Mucosa of gallbladder (tissue), 1 donor: ENCODE measurements at places on chromosomes 4 and X. TPM values are rescaled to one million over a fixed set of nuclear protein-coding genes. Genes with fewer than 3 reads are reported as not detected.

DNA sequence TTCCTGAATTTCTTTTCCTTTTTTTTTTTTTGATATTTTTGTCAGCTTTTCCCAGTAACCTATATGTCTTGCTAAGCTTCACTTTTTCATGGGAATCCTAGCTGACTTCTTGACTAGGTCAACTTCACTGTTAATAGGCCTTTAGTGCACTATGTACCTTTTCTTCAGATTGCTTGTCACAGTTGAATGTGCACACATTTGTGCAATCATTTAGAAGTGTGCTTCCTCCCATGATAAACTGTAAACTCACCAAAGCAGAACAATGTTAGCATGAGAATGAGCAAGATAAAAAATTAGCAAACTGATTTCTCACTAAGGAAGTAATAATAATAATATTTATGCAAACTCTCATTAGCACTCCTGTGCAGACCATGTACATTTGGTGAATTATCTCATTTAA, 173.2 kb downstream of the PABPC4L start:
- no peak for DNase-seq

DNA sequence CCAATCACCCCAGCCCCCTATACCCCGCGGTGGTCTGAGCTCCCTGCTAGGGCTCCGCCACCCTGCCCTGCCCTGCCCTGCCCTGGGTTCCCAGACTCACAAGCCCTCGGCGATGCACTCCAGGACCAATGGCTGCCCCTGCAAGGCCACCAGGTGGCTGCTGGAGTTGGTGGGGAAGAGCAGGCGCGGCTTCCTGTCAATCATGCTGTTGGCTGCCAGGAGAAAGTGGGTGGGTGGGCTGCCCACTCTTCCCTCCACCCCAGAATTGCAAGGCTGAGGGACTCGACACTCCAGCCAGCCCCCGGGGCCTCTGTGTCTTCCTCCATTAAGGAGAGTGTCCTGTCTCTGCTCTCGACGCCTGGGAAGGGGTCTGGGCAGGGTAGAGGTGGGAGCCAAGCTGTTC, 15.7 kb downstream of the L1CAM start:
- no peak for DNase-seq

DNA sequence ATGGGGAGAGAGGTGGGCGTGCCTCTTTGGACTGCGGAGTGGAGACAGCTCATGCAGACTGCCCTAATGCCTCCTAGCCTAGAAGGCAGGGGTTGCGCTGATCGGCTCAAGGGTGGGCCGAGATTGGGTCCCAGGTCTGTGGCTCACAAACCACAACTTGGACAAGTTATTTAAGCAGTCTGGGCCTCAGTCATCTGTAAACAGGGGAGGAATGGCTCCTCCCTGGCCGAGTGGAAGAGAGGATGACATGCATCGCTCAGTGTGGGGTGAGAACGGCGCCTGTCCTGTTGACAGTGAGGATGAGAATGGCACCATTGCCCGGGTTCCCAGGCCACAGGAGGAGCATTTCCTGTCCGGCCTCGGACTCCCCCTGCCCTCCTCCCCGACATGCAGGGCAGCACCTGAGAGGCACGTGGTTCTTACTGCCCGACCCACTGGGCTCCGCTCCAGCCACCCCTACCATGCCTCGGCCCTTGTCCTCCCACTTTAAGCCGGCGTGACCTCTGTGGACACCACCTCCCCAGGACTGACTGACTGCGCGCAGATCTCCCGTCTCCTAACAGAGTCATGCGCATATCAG, 40.3 kb upstream of the GRPEL1 start:
- no peak for DNase-seq

GRCh38 chr4:128393101-128393704, 105.6 kb upstream of the PGRMC2 start:
- no peak for DNase-seq

- DNase-seq, result no peak
Observed at GRCh38 chrX:31217084-31217483, 145.2 kb upstream of the FTHL17 start.

DNA sequence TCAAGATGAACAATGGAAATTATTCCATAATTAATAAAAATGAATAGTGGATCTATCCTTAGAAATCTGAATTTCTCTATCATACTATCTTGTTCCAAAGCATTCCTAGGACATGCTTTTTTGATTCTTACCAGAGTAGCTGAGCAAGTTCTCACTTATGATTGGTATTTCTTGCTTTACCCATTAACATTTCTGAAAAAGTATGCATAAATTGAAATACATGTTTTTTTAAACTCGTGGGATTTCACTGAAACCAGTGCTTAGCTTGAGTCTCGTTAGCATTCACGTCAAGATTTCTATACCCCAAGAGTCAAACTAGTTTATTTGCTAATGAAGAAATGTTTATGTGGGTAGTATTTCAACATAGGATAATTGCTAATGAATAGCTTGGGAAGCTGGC, 89.0 kb downstream of the ELOVL6 start:
- no peak for DNase-seq

DNA sequence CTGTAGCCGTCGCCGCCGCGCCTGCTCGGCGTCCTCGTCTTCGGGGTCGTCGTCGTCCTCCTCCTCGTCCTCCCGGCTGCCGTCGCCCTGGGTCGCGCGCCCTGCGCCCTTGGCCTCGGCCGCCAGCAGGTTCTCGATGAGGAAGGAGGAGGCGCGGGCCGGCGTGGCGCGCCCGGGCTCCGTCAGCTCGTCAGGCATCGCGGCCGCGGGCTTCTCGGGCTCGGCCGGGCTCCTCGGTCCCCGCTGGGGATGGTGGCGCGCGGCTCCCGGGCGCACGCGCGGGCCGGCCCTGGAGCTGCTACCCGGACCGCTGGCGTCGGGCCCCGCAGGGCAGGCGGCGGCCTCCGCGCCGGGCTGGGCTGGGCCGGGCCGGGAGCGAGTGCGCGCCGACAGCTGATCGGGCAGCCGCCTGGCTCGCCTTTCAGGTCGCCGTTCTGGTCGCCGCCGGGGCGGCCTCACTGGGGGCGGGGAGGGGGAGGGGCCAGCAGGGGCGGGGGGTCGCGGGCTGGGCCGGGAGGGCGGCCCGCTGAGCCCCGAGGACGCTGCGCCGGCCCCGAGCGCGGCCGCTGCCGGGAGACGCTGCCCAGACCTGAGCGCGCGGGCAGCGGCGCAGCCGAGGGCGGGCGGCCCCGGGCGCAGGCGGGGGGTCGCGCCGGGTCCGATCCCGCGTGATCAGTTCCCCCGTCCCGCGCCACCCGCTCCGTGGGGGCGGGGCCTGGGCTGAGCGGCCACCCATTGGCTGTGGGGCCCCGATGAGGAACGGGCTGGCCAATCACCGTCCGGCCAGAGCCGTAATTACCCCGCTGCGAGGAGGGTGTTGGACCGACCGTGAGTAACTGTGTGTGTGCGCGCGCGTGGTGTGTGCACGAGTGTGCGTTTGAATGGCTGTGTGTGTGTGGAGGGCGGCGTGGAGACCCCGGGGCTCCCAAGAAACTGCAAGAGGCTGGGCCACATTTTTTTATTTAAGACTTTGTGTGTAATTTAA, at the start of gene HMX1:
TSS of gene HMX1 (minus strand) at position 423 of the 985 bp plus-strand sequence. CDS start at position 198, 225 bp downstream.
- DNase-seq, result no peak

- DNase-seq, result no peak
Observed at GRCh38 chrX:118631586-118631985, 95.8 kb upstream of the IL13RA1 start.

DNA sequence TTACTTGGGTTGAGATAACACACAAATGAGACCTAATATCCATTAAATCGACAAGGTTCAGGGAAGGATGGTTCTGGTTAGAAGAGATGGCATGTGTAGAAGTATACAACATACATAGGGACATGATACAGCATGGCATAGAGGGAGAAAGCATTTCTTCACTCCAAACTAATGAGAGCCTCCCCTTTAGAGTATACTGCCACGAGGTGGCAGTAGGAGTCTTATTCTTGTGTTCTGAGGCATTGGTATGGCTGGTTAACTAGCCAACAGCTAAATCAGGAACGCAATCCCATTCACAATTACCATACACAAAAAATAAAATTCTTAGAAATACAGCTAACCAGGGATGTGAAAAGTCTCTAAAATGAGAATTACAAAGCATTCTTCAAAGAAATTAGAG, 29.1 kb upstream of the TRO start:
- DNase-seq, result peak; percentile 42

- no peak for DNase-seq
Observed at GRCh38 chr4:147840838-147841738, 109.2 kb downstream of the ARHGAP10 start.

GRCh38 chr4:97394653-97395052, 748.6 kb downstream of the STPG2 start:
- no peak for DNase-seq

DNA sequence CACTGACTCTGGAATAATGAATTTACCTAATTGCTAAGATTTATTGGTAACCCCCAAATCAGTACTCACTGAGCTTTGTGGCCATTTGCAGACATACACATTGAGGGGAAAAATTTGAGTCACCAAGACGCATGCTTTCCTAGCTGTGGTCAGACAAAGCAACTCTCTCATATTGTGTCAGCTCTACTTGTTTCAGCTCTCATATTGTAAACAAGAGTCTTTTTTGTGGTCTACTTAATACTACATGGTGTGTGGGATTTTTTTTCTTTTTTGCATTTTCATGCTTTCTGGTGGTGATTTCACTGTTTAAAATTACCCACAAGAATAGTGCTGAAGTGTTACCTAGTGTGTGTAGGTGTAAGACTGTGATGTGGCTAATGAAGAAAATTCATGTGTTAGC, 428.2 kb upstream of the GALNT7 start:
- DNase-seq, result no peak

DNA sequence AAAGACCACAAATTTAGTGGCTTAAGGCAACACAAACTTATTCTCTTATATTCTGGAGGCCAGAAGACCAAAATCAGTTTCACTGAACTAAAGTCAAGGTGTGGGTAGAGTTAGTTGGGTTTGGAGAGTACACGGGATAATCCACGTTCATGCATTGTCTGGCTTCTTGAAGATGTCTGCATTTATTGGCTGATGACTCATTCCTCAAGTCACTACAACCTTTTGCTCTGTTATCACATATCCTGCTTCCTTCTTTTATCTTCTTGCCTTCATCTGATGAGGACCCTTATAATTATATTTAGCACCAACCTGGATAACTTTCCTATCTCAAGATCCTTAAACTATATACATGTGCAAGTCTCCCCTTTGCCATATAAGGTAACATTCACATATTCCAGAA, 590.0 kb downstream of the FSTL5 start:
- DNase-seq, result no peak

DNA sequence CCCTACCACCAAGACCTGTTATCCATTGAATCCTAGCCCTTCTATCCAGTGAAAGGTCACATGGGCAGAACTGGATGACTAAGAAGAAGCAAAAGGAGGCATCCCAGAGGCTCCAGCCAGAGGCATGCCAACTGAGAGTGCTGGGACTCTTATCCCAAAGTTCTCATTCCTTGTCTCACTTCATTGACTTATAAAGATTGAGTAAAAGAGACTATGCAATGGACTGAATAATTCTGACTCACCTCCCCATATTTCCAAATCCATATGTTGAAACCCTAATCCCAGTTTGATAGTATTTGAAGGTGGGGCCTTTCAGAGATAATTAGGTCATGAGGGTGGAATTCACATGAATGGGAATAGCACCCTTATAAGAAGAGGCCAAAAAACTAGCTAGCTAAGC, 131.4 kb downstream of the COL25A1 start:
- DNase-seq, result no peak

- no peak for DNase-seq
Observed at GRCh38 chrX:46354481-46354880, 190.7 kb downstream of the ZNF674 start.

DNA sequence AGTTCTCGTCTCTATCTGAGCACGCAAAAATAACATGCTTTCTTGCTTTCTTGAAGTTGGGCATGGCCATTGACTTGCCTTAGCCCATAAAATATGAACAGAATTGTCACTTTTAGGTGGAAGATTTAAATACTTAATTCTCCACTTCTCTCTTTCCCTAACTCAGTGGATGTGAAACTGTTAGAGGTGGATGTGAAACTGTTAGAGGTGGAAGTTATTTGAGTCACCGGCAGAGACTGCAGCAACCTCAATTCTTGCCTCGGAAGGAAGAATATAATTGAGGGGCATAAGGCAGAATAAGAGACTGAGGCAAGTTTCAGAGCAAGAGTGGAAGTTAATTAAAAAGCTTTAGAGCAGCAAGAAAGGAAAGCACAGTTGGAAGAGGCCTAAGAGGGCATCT, 2.8 kb upstream of the PARM1 start:
- DNase-seq, result no peak

DNA sequence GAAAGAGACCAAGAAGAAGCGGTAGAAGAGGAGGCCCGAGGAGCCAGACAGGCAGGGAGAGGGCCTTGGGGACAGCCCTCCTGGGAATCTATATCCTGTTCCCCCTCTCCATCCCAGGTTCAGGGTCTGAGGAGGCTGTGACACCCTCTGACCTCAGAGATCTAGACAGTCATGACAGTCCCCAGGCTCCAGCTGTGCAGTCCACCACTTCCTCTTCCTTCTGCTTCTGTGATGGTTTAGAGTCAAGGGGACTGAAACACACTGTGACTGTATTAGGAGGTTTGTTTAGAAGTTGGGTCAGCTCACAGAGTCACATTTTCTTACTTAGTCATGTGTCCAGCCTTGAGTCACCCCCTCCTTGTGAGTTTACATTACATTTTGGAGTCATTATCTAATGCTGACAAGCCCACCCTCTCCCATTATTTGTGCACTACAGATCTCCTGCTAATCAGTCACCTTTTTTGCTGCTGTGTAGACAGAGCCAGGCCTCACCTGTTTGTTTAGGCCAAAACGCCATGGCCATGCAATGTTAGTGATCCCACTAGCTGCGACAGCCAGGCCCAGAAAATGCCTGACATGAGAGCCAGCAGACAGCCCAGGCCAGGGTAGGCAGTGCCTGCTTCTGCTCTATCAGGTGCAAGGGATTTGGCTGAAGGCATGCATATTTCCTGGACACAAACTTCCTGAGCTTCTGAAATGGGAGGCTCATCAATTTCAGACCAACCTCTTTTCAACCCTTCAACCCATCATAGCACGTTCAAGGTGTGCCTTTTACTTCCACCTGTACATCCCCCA, 26.0 kb downstream of the MANBA start:
- DNase-seq, result no peak

DNA sequence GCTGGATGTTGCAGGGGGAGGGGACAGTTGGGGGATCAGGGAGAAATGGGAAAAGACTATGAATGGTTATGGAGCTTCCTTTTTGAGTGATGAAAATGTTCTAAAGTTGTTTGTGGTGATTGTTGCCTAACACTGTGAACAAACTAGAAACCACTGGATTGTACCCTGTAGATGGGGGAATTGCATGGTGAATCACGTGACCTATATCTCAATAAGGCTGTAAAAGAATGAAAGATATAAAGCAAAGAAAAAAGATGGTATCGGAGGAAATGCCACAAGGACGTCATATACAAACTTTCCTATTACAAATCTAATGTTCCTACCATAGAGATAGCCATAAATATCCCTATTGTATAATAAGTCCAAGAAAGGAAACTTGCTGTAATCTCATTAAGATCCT, 20.6 kb upstream of the CT55 start:
- DNase-seq, result no peak

GRCh38 chr4:2689825-2690700, 66.1 kb downstream of the TNIP2 start:
- no peak for DNase-seq

Gene GYPE
- total RNA-seq, result 0.43 TPM

Gene ATP2B3
- total RNA-seq, result not detected

Gene PDK3
- 14.3 TPM for total RNA-seq

Gene MAGEC1
- not detected for total RNA-seq

Gene AREG
- 9.9 TPM for total RNA-seq

Gene NAP1L2
- 4.4 TPM for total RNA-seq

Gene KCNIP4
- 3.3 TPM for total RNA-seq

Gene LPAR4
- 0.20 TPM for total RNA-seq

Gene HHIP
- 9.5 TPM for total RNA-seq
